ENCODE measurements at places on chromosomes 2 and 18.

GRCh38 chr2:136116813-136117390, 1.0 kb downstream of the CXCR4 start:
- DNase-seq, result peak; percentile 48

- no peak for DNase-seq
Observed at GRCh38 chr2:74806920-74807319, 27.0 kb upstream of the HK2 start.

DNA sequence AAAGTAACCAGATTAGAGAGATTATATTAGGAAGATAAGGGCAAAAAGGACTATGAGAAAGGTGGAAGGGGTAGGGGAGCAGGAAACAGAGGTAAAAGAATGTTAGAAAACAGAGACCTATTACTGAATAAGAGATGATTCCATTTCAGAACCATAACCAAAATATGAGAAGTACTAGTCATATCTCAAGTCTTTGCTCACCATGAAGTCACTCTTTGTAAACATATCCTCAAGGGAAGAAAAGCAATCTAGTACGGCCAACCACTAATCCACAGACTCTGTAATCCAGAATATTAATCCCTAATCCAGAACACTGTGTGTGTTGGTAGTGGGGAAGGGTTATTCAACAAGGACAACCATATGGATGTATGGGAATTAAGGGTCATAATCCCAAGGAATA, 92.0 kb downstream of the CDCA7 start:
- no peak for DNase-seq

DNA sequence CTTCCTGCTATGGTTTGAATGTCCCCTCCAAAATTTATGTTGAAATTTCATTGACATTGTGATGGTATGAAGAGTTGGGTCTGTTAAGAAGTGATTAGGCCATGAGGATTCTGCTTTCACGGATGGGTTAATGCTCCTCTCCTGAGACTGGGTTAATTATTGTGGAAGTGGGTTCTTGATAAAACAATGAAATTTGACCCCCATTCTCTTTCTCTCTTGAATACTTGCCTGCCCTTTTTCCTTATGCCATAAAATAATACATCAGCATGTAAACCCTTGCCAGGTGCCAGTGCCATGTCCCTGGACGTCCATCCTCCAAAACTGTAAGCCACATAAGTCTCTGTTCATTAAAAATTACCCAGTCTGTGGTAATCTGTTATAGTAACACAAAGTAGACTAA, 352.8 kb downstream of the LRRTM4 start:
- no peak for DNase-seq

DNA sequence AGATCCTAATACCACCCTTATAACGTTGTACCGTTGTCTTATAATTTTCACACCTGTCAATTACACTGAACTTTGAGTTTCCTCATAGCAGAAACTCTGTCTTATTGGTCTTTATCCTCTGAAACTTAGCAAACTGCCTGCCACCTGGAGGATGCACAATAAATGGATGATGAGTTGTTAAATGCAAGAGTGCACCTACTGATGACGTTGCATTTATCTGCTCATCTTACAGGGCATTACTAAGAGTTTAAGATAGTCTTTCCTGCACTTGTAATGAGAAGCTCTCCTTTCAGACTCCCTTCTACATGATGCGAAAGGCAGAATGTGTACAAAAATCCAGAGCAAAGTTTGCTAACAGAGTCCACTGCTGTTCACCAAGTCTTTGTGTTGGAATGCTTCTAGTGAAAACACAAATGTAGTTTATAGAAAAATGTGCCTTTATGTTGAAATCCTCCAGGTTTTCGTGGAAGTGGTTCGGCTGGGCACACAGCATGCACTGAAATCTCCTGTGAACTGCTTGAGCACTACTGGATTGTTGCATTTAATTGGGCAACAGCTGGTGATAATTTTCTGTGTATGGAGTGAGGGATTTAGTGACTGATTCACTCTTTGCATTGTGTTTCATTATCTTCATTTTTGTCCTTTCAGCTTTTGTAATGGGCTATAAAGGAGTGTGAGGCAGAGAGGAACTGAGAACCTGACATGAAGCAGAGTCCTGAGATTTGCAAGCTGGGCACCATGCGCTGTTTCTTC, 665.8 kb upstream of the ID2 start:
- no peak for DNase-seq

DNA sequence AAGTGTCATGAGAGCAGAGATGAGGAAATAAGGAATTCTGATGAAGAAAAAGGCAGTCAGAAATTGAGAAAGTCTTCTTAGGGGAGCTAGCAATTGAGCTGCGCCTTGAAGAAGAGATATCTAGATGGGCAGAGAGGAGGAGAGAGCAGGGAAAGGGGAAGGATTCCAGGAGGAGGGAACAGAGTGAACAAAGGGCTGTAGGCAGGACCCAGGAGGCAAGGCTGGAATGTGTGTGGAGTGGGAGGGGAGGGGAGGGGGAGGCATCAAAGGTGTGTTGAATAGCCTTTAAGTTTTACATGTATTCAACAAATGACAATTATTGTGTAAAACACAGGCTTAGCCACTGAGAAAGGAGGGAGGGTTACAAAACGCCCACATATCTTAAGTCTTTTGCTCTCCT, 164.5 kb downstream of the TDRD15 start:
- no peak for DNase-seq

GRCh38 chr2:72921088-72921851, 4.0 kb downstream of the EMX1 start:
- DNase-seq, result no peak

DNA sequence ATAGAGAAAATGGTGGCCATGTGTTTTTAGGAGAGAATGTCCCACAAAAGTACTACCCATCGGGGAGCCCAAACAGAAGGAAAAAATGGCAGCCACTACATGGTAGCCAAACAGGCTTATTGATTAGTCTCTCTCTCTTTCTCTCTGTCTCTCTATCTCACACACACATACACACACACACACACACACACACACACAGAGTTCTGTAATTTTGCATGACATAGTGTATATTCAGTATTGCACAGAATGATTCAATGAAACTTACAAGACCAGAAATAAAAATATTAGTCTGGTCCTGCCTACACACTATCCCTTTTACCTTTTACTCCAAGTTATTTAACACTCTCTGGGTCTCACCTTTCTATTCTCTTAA, 124.8 kb upstream of the SLC39A10 start:
- DNase-seq, result no peak

GRCh38 chr2:40220177-40220925, 231.5 kb downstream of the SLC8A1 start:
- no peak for DNase-seq

GRCh38 chr2:51705417-51705816, 673.5 kb upstream of the NRXN1 start:
- DNase-seq, result no peak

DNA sequence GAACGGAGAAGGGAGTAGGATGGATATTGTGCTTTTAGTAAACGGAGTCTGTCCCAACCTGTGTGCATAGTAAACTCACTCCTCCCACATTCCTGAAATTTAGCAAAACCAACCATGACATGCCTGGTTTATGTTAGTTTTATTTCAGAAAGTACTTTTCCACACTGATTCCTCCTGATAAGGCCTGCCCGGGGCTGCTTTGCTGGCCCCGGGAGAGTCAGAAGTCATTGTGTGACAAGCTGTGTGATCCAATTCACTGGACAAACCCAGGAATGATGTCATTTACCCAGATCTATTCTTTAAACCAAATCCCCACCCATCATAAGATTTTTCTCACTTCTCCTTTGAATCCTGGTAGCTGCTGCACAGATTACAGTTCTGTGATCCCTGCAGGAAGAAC, 109.0 kb downstream of the SETBP1 start:
- no peak for DNase-seq

DNA sequence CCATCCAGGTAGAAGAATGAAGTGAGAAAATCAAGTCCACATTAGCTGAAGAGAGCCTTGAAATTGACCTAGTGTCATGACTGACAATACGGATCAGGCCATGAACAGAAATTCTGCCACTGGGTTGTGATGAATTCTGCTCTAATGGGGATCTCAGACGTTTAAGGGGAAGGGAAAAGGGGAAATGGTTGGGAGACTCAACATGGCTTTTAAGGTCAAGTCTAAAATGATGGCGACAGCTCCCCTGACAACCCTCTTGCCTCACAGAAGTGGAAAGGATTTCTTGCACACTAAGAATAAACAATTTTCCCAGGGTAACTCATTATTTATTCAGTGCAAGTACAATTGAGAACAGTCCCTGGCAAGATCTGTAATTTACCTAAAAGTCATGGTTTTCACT, 302.5 kb upstream of the ACVR2A start:
- no peak for DNase-seq

DNA sequence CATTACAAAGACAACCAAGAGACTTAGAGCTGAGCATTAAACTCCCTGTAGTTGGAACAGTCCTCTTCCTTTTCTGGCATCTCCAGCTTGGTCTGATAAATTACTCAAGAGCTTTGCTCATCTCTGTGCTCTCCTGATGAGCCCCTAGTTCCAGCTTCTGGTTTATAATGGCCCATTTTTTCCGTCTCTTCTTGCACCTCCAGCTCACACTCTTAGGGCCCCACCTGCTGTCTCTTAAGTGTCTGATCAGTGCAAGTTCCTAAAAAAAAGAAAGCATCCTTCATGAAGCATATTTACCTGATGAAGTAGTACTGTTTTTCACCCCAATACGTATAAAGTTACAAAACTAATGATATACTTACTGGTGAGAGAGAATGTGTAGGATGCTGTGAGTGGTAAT, 822.9 kb downstream of the RNF144A start:
- DNase-seq, result no peak

GRCh38 chr2:230934231-230935129, 9.4 kb upstream of the GPR55 start:
- DNase-seq, result no peak

DNA sequence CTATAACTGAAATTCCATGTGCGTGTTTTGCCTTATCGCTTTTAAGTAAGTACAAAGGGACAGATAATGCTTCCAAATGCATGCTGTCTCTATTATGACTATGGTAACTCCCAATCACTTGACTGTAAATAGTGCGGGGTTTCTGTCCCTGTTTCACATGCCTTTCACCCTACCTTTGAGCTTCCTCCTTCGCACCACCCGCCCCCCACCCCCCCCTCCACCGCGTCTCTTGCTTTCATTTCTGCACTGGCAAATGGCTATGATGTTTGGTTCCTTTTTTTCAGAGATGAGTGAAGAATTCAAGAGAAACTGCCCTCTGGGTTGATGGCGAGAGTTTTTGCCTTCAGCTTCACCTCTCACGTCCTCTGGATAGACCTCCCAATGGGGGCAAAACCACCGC, 25.0 kb upstream of the SPP2 start:
- DNase-seq, result no peak

- DNase-seq, result no peak
Observed at GRCh38 chr2:105877945-105878344, 133.2 kb downstream of the NCK2 start.
